ENCODE measurements at places on chromosomes 3 and 15.

DNA sequence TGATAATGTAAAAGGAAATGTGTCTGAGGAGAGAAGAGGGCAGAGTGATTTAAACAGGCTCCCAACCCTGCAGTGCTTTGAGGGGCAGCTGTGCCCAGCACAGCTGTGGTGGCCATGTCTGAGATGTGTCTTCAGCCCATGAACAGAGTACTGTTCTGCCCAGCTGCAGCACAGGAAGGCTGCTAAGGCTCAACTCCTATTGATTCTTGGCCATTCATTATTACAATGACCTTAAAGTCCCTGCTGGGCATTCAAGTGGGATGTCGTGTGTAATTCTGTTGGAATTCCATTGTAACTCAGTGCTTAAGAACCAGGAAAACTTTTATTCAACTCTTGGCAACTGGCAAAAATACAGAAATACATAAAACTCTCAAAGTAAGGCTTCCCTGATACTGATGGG is 229.3 kb downstream of the MCTP2 start:
- peak; percentile 57 for DNase-seq

DNA sequence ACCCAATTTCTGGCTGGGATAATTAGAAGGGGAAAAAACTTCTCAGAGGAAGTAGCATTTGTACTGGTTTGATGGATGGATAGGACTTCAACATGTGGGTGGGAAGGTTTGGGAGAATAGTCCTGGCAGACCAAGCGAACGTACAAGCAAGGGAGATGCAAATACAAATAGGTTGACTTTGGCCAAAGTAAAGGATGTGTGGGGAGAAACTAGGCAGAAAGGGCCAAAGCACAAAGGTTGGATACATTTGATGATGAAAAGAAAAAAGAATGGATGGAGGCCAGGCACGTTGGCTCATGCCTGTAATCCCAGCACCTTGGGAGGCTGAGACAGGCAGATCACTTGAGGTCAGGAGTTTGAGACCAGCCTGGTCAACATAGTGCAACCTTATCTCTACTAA is 63.4 kb downstream of the ERC2 start:
- DNase-seq, result no peak

- DNase-seq, result no peak
These were observed 3.3 kb downstream of the GTF2A2 start for GRCh38 chr15:59654046-59654445.

DNA sequence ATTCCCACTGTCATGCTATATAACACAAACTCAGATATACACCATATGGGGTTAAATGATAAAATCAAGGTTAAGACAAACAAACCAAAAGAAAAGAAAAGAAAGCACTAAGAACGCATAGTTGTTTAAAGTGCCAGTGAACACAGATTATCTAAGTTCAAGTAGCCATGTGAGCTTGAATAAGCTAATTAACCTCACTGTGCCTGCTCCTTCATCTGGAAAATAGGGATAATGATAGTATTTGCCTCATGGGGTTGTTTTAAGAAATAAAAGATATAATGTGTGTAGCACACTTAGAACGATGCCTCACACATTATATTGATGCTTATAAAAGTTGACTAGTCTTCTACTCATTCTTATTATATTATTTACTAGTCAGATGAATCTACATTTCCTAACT is 72.6 kb upstream of the IL12A start:
- no peak for DNase-seq

GRCh38 chr3:13026534-13026933 is 46.7 kb downstream of the IQSEC1 start:
- no peak for DNase-seq

DNA sequence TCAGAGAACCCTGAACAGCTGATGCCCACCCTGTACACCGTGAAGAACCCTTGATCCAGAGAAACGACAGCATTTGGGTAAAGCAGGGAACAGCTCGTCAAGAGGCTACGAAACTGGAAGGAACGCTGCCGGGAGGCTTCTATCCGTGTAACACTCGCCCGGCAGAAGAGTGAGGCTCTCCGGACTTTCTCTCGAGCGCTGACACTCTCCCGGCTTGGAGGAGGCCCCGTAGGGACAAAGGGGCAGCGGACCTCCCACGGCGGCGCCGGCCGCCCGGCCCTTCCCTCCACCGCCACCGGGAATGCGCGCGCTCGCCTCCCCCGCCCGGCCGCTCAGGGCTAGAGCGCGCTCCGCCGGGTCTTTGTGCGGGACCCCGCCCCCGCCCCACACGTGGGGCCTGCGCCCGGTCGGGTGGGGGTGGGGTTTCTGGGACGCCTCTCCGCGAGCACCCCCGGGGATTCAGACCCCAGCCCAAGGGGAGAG is 1.7 kb downstream of the HYAL2 start:
- peak; percentile 53 for DNase-seq

DNA sequence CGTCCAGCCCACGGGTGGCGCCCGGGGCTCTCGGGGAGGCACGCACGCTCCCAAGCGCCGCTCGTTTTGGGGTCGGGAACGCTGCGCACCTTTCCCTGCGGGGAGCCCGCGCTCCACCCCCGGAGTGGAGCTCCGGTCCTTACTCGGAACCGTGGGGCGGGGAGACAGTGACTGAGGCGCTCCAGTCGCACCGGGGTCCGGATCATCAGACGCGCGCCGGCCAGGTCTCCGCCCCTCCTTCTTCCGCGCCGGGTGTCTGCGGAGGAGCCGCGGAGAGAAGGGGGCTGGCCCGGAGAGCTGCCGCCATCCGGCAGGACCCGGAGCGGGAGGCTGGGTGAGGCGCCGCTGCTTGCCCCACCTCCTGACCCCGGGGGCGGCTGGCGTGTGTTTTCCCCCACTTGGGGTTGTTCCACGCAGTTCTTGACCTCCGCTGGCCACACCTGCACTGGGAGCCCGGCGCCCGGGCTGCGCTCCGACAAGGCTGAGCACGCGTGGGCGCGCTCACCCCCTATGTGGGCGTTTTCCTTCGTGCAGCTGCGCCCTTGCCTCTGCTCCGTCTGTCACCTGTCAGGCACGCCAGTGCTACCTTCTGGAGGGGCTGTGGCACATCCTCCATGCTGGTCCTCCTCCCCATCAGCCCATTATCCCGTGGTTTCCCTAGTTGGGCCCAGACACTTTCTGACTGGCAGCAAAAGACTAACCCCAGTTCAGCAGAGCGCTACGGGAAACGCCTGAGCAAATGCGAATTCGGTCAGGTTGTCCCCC is at the start of gene MCF2L2:
TSS of gene MCF2L2 (minus strand) at position 173 of the 765 bp plus-strand sequence. CDS start 642 bp downstream, outside the sequence.
- no peak for DNase-seq

DNA sequence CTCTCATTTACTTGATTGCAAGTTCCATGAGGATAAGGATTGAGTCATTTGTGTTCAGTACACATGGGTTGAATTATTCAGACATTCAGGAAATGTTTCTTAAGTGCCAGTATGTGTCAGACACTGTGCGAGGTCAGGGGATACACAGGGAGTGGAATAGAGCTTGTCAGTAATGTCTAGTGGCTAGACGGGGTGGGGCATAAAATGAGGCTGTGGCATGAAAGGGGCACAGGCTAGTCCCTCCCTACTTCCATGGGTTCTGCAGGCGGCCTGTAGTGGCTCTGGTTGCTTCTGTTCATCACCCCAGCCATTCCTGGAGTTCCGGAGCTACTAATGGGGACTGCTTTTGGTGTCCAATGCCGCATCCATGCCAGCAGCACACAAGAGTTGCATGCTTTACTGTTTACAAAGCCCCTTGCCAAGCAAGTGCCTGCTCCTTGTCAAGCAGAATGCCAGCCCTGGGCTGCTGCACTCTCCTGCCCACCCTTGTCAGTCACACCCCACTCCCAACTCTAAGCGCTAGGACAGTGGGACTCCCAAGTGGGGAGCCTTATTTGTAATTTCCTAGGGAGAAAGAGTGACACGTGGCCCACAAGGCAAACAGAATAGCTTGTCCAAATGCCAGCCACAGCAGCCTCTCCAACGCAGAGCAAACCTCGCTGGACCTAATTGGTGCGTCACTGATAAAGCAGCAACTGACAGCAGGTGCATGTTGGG is 70.8 kb downstream of the RAB11A start:
- no peak for DNase-seq

- DNase-seq, result no peak
These were observed 107.5 kb upstream of the MRPS22 start for GRCh38 chr3:139236336-139236735.

DNA sequence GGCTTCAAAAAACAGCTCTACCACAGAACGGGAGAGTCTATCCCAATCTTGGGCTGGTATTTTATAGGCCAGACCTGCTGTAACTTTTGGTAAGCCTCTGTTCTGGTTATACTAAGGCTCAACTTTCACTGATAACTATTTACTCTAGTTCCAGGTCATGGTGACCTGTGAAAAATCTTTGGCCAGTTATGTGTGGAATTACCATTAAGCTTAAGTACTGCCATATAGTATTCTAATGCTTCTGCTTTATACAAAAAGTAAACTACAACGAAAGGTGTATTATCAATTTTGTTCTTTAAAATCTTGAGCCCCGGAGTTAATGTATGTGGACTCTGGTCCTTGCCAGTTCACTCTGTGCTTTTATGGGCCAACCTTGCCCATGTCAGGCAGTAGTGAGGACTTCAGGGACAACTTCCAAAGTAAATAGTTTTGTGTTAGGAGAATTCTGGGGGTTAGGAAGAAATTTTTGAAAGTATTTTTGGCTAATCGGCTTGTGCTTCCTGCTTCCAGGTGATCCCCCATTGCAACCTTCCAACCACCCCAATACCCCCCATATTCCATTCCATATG is 6.4 kb downstream of the SIAH2 start:
- no peak for DNase-seq

- DNase-seq, result no peak
These were observed 108.7 kb upstream of the EIF1B start for GRCh38 chr3:40200692-40201316.

GRCh38 chr3:167095976-167096375 is 284.1 kb downstream of the ZBBX start:
- no peak for DNase-seq

- no peak for DNase-seq
These were observed 34.9 kb downstream of the TSPAN3 start for GRCh38 chr15:77035999-77036471.

DNA sequence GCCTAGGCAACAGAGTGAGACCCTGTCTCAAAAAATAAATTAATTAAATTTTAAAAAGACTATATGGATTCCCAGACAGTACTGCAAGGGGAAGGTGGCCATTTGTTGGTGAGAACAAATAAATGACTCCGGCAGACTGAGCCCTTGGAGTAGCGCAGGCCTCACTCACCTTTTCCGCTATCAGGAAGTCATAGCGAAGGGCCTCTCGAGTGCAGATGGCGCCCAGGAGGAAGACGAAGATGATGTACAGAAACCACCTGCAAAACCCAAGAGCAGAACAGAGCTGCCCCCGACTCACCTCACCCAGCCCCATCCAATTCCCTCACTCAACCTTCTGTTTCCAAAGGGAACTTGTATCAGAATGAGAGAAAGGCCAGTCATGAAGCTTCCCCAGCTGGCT is 62.8 kb upstream of the HEG1 start:
- DNase-seq, result no peak

- DNase-seq, result no peak
These were observed 256.5 kb downstream of the MEIS2 start for GRCh38 chr15:36843822-36844221.

DNA sequence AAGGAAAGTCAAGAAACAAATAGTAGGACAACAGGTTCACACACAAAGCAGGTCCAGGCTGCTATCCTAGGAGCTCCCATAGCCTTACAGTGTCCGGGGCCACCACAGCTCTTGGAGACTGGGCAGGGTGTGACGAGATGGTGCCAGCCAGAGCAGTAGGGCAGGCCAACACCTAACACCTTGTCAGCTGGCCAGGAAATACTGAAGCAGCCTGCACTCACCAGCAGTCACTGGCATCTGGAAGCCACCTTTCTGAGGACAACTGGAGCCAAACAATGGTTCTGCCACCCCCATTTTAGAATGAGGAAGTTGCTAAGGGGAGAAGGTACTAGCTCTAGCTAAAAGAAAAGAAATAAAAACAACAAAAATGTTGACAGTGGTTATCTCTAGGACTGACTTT is 47.2 kb downstream of the CCDC12 start:
- no peak for DNase-seq

DNA sequence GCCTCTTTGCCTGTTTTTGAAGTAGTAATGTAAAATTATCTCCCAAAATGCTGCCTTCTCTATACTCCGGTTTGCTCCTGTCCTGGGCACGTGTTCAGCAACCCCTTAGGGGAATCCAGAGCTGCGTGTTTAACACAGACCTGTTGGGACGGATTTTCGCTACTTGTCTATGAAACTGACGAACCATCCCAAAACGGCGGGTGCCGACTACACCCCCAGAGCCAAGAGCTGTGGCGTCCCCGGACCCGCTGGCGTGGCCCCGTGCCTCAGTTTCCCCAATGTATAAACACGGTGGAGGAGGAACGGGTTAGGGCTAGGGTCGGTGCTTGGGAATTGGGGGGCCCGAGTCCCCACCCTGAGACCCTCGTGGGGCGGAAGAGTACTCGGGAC is 473 bp downstream of the FHIT start:
- DNase-seq, result no peak

DNA sequence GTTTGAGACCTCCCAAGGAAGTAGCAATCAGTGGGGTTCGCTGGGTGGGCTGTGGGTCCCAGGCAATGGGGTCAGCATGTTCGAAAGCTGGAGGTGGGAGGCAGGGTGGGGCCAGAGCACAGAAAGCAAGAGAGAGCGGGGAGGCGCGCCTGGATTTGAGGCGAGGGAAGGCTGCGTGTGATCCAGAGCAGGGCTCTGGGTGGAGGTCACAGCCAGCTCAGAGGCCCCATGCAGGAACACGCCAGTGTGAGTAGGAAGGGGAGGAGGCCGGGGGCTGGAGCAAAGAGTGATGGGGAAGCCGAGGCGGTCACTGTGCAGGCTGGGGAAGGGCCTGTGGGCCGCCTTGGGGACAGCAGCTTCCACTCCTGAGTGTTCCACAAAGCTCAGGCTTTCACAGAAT is 8.8 kb downstream of the DNAJB8 start:
- DNase-seq, result no peak
